Neural crest cell (in vitro differentiated cells): ENCODE measurements at places on chromosomes 1 and 21.

DNA sequence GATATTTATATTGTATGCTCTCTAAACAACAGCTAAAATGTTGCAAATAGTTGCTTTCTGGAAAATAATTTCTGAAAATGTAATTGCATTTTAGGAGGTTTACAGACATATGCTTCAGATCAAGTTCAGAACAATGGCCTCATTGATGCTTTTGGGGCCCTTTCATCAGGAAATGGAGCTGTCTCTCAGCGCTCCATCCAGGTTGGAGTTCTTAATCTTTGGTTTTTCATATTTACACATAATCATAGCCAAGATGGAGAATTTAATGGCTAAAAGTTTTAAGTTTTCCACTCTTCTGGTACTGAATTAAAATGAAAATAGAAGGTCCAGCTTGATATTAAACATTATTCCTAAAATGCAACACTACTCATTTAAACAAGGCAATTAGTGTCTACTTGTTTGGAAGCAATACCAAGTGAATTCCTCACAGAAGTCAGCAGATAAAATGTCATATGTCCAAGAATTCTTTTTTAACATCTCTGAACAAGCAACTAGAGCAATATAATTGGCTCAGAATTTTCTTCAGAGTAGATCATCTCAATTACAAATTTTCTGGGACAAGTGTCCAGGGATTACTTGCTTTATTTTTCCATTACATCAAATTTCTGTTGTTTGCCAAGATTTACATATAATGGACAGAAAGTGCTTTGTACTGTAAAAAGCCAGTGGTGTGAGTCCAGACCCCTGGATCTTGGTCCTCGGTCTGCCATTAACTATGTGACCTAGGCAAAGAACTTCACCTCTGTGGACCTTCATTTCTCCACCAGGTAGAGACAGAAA, 22.6 kb downstream of the CLCA1 start:
- no peak for DNase-seq

GRCh38 chr1:165375623-165376022, 19.1 kb upstream of the LMX1A start:
- no peak for DNase-seq

GRCh38 chr1:20063861-20064292, 6.1 kb upstream of the PLA2G5 start:
- DNase-seq: no peak

- no peak for DNase-seq
These were observed 139.4 kb downstream of the VPS13D start for GRCh38 chr1:12369258-12369657.

GRCh38 chr1:247317702-247318101, 14.0 kb downstream of the ZNF496 start:
- DNase-seq: no peak

DNA sequence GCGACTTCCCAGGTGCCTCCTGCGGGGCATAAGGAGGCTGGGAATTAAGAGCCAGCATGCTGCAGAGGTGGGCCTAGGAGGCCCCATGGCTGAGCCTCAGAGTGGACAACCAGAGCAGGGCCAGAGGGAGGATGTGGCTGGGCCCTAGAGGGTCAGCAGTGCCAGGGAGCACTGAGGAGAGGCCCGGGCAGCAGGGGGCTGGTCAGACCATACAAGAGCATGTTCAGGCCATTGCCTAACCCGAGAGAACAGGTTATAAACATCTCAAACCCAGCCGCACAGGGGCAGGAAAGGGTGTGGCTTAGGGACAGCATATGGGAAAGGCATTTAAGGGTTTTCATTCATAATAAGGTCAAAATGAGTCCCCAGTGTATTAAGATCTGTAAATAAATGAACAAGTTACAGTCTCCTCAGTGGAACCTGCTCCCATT, 51.1 kb downstream of the IER5 start:
- no peak for DNase-seq

GRCh38 chr1:173149887-173150286, 57.2 kb downstream of the TNFSF4 start:
- no peak for DNase-seq

DNA sequence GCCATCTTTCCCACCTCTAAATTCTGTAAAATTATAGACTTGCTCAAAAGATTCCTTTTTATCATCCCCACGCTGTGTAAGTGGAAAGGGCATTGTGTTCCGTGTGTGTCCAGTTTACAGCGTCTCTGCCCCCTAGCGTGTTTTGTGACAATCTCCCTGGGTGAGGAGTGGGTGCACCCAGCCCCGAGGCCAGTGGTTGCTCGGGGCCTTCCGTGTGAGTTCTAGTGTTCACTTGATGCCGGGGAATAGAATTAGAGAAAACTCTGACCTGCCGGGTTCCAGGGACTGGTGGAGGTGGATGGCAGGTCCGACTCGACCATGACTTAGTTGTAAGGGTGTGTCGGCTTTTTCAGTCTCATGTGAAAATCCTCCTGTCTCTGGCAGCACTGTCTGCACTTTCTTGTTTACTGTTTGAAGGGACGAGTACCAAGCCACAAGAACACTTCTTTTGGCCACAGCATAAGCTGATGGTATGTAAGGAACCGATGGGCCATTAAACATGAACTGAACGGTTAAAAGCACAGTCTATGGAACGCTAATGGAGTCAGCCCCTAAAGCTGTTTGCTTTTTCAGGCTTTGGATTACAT, 61.9 kb downstream of the POFUT2 start:
- no peak for DNase-seq

- no peak for DNase-seq
These were observed 12.9 kb downstream of the NRIP1 start for GRCh38 chr21:15051644-15052458.
